Activated naive CD4-positive, alpha-beta T cell (primary cell): ENCODE measurements at places on chromosomes 7 and 10.

DNA sequence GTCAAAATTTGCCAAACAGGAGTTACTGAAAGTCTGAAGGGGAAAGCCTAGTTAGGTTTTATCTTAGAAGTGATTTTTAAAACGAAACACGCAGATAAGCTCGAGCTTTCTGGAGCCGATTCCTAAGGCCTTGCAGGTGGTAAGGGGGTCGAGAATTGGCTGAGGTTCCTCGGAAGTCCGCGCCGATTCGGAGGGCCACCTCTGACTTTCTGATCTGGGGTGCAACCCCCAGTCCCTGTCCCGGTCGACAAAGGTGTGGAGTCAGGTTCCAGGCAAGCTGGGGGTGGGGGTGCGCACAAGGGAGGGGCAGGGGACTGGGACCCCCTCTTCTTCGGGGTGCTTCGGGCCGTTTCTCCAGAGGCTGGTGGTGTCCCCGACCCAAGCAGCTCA, 701 bp upstream of the CUL1 start:
- peak; percentile 42 for DNase-seq

- DNase-seq, result no peak
Observed at GRCh38 chr10:88459530-88459929, 123.6 kb downstream of the RNLS start.

- DNase-seq, result no peak
Observed at GRCh38 chr7:42263971-42264370, 27.0 kb upstream of the GLI3 start.

- no peak for DNase-seq
Observed at GRCh38 chr10:84353052-84353803, 24.8 kb downstream of the CCSER2 start.

DNA sequence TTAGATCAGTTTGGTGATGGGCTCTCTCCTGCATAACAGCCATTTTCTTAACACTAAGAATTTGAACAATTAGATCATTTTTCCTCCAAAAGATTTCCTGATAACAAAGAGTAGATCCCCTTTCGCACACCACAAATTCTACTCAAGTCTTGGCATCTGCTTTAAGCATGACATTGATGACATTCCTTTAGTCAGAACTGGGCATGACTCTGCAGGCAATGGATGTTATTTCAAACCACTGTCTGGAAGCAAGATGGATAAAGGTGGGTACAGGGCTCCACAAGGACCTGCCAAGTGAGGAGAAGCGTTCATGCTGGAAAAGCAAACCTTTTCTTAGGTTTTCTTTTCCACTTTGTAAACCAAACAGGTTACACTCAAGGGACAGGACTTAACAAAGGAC, 123.5 kb downstream of the GLCCI1 start:
- DNase-seq, result no peak

DNA sequence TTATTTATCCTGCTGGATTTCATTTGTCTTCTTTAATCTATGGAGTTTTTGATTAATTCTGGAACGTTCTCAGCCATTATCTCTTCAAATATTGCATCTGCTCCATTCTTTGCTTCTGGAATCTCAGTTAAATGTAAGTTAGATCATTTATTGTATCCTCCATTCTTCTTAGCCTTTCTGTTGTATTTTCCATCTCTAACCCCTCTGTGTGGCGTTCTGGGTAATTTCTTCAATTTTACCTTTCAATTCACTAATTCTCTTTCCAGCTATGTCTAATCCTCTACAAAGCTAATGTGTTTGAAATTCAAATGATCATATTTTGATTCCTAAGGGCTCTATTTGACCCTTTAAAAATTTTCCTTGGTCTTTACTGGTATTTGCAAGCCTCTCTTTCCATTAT, 92.4 kb downstream of the CDH23 start:
- DNase-seq, result no peak

GRCh38 chr10:122707535-122707934, 7.9 kb upstream of the C10orf120 start:
- DNase-seq, result no peak

DNA sequence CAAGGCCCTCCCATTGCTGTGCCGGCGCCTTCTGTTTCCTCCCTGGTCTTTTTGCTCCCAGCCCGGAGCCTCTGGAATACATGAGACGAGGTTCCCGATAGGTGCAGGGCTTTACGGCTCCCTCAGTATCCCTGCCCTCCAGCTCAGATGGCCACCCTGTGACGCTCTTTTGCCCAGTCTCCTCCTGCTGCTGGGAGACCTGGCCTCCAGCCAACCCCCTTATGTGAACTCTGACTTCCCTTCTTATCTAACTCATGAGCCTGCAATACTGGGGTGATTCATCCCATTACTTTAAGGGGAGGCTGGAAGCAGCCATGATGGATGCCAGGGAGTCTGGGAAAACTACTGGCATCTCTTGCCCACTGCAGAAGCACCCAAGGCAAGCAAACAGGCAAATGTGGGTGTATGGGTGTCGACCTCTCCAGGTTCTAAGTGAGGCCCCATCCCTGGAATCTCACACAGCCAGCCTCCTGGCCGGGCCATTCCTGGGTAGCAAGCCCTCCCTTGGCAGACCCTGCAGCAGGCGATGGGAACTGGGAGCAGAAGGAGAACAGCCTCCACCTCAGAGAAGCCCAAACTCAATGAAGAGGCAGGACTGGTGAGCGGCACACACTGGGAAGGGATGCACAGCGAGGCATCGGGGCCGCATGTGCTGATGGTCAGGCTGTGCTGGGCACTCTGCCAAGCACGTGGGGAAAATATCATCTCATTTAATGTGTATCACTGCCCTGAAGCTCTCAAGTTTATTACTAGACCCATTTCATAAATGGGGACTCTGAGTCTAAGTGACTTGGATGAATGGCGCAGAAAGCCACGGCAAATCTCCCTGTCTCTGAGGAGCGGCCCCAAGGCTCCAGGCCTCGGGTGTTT, 97.5 kb downstream of the FAM53B start:
- no peak for DNase-seq

DNA sequence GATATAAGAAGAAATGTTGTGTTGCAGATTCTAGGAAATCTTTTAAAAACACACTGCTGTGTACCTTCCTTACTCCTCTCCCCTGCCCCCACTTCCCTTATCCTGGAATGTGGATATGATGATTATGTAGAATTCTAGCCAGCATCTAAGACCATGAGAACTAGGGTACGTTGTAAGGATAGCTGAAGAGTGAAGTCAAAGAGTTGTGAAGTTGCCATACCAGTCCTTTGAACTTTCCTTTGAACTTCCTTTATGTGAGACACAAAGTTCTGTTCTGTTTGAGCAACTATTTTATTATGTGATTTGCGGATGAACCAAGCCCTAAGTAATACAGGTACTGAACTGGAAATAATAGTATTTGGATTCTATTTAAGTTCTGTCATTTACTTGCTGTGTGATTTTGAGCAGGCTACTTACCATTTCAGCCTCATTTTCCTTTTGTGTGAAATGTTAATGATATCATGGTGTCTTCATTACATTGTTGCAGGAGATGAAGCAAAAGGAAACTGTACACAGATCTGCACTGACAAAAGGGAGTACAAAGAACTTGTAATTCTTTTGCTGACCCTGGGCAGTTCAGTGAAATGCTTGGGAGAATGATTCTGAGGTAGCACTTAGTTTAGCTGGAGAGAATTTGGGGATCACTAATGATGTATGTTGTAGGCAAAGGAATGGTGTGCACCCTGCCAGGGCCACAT, 31.4 kb downstream of the RPA3 start:
- DNase-seq, result no peak

GRCh38 chr10:18424200-18424599, 227.2 kb downstream of the NSUN6 start:
- DNase-seq, result no peak

GRCh38 chr7:152752200-152752912, 7.2 kb upstream of the ACTR3B start:
- no peak for DNase-seq

- no peak for DNase-seq
Observed at GRCh38 chr10:74910976-74911350, 84.6 kb downstream of the KAT6B start.

DNA sequence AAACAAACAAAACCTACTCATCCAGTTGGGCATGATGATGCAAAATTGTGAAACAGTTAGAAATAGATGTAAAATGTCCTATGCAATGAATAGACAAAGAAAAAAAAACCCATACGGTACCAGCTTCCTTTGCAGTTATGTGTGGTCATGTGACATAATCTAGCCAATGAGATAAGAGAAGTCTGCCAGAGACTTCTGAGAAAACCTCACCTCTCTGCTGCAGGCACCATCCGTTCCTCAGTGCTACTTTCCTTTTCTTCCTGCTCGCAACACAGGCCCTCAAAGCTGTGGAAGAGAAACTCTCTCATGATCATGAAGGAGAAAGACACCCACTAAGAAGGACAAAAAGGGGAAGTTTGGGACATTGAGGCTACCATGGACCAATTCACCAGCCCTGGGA, 76.8 kb upstream of the CARD11 start:
- DNase-seq, result no peak

DNA sequence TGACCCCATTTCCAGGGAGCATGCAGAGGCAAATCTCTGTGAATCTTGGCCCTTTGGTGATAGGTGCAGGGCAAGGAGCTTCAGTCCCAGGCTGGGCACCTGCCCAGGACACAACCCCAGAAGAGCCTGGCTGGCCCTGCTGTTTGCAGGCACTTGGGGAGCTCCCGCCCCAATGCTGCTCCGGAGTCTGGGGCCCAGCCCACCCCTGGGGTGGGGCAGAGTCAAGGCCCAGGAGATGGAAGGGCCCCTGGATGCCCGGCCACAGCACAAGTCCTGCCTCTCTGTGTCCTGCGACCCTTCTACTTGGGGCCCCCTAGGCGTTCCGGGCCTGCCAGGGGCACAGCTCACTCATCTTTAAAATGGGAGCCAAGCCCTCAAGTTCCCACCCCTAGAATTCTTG, 24.7 kb downstream of the PDGFA start:
- DNase-seq, result no peak

GRCh38 chr7:107501593-107501992, 31.7 kb downstream of the GPR22 start:
- no peak for DNase-seq

- no peak for DNase-seq
Observed at GRCh38 chr7:137990251-137990941, 11.5 kb downstream of the CREB3L2 start.

- no peak for DNase-seq
Observed at GRCh38 chr7:30420662-30421061, 57.9 kb downstream of the NOD1 start.

DNA sequence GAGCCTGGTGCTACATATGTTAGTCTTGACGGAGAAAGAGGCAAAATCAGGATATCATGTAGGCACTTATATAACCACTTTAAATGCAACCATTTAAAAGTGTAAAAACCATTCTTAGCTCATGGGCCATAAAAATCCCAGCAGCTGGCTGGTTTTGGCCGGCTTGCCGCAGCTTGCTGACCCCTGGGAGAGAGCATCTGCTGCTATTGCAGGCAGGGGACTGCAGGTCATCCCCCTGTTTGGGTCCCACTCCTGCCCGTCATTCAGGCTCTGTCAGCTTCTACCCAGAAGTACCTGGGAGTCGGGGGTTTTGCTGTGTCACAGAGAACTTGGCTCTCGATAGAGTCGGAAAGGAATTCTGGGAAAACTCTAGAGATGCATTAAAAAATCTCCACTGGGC, 187.4 kb downstream of the CUX1 start:
- no peak for DNase-seq

GRCh38 chr10:43863859-43864591, 215.3 kb upstream of the ZNF32 start:
- DNase-seq, result no peak

GRCh38 chr10:21234761-21235160, 290.7 kb downstream of the SKIDA1 start:
- no peak for DNase-seq

GRCh38 chr7:30475580-30475979, 3.0 kb downstream of the NOD1 start:
- DNase-seq, result no peak

GRCh38 chr10:113866551-113867394, 12.3 kb downstream of the NHLRC2 start:
- no peak for DNase-seq

DNA sequence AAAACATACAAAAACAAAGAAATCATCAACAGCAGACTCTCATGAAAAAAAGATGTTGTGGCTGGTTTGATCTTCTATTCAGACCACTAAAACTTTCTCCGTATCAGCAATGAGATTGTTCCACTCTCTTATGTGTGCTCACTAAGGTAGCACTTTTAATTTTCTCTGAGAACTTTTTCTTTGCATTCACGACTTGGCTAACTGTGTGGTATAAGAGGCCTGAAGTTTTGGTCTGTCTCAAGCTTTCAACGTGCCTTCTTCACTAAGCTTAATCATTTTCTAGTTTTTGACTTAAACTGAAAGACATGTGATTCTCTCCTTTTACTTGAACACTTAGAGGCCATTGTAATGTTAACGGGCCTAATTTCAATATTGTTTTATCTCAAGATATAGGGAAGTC, 1231.6 kb downstream of the SORCS3 start:
- DNase-seq, result no peak

DNA sequence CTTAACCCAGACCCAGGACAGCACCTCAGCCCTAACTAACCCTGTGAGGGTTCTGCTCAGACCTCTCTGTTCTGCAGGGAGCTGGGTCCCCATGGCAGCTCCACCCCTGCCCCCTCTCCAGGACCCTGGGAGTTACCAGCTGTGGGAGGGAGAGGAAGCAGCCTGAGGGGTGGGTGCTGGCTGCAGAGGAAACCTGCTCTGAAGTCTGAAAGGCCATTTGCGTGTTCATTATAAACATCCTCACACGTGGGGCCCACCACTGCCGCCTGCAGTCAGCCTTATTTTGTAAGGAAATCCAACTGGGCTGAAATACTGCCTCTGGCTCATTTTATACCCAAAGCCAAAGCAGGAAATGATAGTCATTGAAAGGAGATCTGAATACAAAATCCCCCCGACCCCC, 195.7 kb downstream of the TCERG1L start:
- DNase-seq, result no peak

- DNase-seq, result no peak
Observed at GRCh38 chr7:10838228-10838627, 135.4 kb upstream of the PHF14 start.

- DNase-seq, result no peak
Observed at GRCh38 chr10:96380821-96381220, 22.0 kb upstream of the OPALIN start.

DNA sequence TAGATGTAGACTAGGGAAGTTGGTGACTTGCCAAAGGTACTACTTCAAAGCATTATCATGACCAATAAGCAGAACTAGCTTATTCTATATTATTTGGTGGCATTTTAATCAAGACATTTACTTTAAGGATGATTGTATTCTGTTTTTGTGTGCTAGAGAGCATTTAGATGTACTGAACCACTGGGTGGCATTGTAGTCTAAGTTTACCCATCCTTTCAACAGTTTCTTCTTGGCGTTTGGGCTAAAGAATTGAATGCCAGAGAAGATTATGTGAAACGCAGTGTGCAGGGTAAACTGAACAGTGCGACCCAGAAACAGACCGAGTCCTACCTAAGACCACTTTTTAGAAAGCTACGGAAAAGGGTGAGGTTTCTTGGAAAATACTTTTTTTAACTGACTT, 26.8 kb downstream of the PRPF18 start:
- DNase-seq, result no peak

DNA sequence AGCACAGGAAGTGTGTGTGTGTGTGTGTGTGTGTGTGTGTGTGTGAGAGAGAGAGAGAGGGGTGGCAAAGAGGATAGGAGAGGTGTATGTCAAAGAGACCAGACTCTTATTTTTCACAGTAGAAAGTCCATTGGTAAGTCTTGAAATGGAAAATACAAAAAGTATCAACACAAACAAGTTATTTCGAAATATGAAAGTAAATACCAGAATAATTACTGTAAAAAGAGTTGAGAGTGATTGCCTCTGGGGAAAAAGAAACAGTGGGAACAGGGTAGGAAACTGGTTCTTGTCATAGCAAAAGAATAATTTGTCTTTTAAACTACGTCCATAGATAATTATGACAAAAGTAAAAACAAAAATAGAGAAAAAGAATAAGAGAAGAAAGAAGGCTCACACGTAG, 29.0 kb upstream of the EIF5AL1 start:
- DNase-seq, result no peak

- DNase-seq, result no peak
Observed at GRCh38 chr7:116752305-116753074, 80.5 kb downstream of the MET start.
